Activated T-cell treated with anti-CD3 and anti-CD28 coated beads for 48 hours (primary cell): ENCODE measurements at places on chromosomes 5 and 9.

DNA sequence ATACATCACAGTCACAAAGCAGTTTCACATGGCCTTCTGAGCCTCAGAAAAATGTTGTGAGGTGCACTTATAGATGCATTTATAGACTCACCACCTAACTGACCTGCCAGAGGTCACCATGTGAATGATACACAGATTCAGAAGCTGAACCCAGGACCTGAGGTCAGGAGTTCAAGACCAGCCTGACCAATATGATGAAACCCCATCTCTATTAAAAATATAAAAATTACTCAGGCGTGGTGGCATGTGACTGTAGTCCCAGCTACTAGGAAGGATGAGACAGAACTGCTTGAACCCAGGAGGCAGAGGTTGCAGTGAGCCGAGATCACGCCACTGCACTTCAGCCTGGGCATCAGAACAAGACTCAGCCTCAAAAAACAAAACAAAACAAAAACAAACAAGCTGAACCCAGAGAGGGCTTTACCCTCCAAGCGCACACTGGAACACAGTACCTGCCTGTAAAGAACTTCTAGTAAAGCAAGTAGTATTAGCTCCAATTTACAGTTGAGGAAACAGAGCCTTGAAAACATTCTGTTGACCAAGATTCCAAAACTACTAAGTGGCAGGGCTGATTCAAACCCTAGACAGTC, 16.3 kb downstream of the ECPAS start:
- DNase-seq = no peak

DNA sequence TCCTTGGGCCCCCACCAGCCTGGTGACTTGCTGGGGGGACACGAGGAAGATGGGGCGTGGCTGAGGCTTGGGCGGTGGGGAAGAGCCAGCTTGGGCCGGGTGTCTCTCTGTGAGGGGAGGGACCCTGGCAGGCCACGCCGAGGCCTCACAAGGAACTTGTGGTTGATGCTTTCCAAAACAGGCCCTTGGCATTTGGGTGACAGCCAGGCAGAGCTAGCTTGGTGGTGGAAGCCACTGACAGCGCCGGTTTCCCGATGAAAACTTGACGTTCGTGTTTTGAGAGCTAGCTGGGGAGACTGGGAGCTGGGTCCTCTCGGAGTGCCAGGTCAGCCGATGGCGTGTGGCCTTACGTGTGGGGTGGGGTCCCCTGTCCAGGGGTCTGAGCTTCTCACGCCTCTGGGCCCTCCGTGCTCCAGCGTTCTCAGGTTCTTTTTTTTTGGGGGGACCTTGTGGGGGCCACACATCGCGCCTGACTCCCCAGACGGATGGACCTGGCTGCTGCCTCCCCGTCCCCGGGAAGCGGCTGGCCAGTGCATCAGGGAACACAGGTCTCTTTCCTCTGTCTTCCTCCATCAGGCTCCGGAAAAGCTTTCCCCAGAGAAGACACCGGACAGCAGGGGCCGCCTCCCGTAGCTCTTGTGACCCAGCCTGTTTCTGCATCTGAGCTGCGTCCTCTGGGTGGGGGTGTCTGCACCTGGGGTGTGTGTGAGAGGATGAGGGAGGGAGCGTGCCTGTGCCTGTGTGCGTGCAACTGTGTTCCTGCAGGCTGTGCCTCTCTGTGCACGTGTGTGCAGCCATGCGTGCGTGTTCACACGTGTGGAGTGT, 129.3 kb upstream of the LPCAT1 start:
- no peak for DNase-seq

GRCh38 chr5:158524070-158524469, 575.6 kb downstream of the EBF1 start:
- DNase-seq = no peak

DNA sequence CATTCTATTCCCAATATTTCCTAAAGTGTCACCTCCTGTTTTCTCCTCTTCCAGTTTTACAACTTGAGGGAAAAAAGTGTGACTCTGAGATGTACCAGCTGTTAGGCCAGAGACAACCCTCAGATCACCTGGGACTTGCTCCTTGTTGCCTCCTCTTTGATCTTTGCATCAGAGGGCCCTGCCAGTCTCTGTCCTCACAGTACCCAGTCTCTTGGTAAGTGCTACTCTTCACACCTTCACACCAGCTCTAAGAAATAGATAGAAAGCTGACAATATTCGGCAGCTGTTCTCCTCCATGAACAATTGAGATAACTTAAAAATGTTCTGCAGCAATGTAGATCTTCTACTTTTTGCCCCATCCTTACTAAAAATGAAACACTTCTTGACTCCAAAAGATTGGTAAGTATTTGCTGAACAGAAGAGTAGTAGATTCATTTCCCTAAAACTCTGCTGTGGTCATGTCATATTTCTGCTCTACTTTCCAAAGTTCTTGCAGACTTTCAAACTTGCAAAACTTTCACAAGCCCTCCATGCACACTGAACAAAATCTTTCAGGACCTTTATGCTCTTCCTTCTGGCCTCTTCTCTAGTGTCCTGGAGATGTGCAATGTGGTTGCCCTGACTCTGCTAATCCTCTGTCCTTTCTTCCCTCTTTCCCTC, 188.6 kb downstream of the SNX18 start:
- no peak for DNase-seq

GRCh38 chr5:132528866-132529634, 14.3 kb downstream of the IL5 start:
- no peak for DNase-seq

DNA sequence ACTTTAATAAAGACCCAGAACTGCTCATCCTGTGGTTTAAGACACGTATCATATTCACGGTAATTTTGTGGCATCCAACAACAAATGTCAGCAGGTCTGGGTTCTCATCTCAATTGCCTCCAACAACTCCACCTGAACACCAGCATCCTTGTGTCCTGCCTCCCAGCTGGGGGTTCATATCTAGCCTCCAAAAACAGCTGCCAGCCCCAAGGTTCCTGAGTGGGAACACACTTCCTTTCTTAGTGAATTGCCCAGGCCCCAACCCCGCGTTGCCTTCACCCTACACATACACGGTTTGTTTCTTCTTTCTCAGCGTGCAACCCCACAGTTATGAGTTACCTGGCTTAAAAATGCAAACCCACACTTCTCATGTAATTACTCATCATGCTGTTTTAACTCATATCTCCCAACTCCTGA, 77.9 kb downstream of the SEMA4D start:
- DNase-seq = no peak

- no peak for DNase-seq
Measured at GRCh38 chr9:118165451-118165850, 461.2 kb downstream of the TLR4 start.

DNA sequence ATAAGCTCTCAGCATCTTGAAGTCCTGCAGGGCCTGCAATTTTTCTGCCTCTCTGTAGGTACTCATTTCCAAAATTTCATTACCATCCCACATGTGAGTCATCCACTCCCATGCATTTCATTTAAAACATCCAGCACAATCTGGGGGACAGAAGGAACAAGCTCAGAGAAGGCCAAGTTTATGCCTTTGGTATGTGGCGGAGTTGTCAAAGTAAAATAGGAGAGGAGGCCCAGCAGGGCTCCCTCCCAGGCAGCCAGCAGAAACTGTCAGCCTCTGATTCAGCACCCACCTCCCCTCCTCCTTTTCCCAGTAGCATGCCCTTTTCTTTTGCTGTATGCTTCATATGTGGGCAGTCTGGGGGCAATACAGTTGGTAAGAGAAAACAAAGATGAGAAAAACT, 126.4 kb upstream of the ZNF366 start:
- DNase-seq = no peak

GRCh38 chr5:50929174-50929573, 262.7 kb downstream of the PARP8 start:
- DNase-seq = no peak

- no peak for DNase-seq
Measured at GRCh38 chr9:122205176-122205575, 23.6 kb downstream of the LHX6 start.

DNA sequence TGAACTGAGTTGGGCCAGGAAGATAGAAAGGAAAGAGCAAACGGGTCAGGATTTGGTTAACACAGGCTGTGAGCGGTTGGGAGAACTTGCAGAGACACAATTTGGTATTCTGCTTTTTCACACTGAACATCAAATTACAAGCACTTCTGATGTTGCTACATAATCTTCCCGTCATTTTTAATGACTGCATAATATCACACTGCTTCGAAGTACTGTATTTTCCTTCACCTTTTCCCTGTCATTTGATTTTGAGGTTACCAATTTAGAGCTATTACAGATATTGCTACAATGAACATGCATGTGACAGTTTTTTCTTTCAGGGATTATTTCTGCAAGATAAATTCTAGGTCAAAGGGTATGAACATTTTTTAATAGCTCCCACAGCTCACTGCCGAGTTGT, 71.4 kb upstream of the CPEB4 start:
- DNase-seq = no peak
